ENCODE measurements at places on chromosomes 5 and 9. TPM values are rescaled to one million over a fixed set of nuclear protein-coding genes. Genes with fewer than 3 reads are reported as not detected.

Gene OMD
- 35.7 TPM for total RNA-seq

DNA sequence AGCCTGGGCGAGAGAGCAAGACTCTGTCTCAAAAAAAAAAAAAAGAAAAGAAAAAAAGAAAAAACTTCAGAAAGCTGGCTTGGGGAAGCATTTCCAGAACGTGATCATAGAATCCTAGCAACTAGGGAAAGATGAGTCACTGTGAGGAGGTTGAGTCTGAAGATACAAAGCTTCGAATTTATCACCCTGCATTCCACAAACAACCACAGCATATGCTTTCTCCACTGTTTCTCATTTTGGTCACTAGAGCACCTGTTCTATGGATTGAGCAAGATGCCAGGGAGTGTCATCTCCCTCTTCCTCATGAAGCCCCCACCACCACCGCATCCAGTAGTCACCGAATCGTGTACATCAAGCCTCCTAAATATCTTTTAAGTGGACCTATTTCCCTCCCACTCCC is 37.9 kb downstream of the SEMA5A start:
- DNase-seq: no peak

GRCh38 chr5:43256261-43256966 is 56.8 kb downstream of the HMGCS1 start:
- DNase-seq: no peak

- DNase-seq: no peak
Measured at GRCh38 chr5:75438722-75439121, 72.7 kb downstream of the CERT1 start.

Gene HAVCR2
- 11.8 TPM for total RNA-seq

DNA sequence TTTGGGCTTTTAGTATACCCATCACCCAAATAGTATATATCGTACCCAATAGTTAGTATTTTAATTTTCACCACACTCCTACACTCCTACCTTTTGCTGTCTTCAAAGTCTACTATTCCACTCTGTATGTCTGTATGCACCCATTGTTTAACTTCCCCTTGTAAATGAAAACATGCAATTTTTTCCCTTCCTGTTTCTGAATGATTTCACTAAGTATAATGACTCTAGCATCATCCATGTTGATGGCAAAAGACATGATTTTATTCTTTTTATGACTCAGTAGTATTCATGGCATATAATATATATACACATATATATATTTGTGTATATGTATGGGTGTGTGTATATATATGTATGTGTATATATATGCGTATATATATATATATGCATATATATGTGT is 63.1 kb upstream of the FAM174A start:
- no peak for DNase-seq

DNA sequence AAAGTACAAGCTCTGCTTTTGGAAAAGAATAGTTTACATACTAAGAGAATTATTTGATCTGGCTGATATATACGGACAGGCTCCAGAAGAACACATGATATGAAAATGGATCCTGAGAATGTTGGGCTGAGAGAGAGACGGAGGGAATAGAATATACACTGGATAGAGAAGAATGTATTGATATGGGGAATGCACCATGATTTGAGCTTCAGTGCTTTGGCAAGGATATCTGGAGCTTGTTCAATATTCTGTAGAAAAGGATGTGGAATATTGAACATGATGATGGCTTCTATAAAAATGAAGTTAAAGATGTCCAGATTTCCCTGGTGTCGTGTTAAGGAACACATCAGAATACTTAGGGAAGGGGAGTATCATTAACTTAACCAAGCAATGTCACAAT is 280.5 kb upstream of the VLDLR start:
- no peak for DNase-seq

Gene TAF11L12
- not detected for total RNA-seq

Data from sciatic nerve (tissue), 2 donors.